NCI-H524 treated with DMSO at 0.1 percent for 48 hours (cell line): ENCODE measurements at places on chromosomes 4 and X.

DNA sequence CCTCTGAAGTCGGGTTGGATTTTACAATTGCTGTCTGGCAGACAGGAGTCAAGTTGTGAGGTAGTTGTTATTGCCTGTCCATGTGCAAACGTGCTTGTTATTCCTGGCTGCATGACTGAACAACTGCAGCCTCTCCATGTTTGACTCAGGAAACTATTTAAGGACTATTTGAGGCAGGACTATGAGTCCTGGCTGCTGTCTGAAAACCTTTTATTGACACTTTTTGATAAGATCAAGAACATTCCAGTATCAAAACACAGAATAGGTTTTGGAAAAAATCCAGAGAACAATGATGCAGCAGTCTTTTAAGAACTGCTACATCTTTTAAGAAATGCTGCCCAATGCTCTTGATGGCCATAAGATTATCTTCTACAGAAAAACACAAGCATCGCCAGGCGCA is 10.0 kb upstream of the SPRY1 start:
- no peak for DNase-seq

DNA sequence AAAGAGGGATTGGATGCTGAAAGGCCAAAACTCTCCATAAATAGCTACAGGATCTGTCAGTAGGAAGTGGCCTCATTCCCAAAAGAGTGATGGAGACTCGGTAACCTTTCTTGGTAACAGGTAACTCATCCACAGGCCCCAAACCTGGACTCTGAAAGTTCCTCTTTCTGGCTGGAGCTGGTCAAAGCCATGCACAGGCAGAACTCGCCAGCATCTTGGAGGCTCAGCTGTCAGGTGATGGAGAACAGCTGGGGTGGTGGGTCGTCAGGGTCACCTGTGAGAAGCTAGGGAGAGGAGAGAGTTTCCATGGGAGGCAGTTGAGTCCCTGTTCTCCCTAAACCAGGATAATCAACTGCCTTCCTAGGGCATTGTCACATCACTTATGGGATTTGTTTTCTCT is 354.3 kb upstream of the GATB start:
- DNase-seq: no peak

DNA sequence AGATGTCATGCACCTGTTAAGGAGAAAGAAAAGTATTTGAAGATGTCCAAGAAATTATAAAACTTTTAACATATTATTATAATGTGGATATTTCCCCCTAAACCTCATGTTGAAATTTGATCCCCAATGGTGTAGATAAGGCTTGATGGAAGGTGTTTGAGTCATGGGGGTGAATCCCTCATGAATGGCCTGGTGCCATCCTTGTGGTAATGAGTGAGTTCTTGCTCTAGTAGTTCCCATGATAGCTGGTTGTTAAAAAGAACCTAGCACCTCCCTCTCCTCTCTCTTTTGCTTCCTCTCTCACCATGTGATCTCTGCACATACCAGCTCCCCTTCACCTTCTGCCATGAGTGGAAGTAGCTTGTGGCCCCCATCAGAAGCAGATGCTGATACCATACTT is 176.6 kb upstream of the NR3C2 start:
- DNase-seq: no peak

GRCh38 chr4:186304866-186305505 is 39.0 kb downstream of the F11 start:
- no peak for DNase-seq

- DNase-seq: no peak
Observed at GRCh38 chr4:111120191-111120590, 497.3 kb upstream of the PITX2 start.

GRCh38 chrX:112834031-112834845 is 6.4 kb downstream of the AMOT start:
- no peak for DNase-seq

DNA sequence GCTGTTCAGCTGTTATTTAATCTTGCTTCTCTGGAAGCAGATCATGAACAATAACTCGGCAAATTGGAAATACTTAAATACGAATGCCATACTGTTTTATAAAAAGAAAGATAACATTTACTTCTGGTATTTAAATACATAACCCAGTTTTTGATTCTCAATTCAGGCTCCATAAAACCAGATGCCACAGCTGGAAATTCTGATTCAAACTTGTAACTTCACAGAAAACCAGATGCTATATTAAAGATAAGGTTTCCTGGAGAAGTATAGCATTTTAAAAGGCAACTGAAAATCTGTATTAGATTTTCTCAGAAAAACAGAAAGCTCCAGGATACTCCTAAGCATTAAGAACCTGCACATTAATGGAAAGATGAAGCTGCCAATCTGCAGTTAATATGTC is 40.2 kb downstream of the STX18 start:
- no peak for DNase-seq

GRCh38 chr4:8848507-8849265 is 23.0 kb downstream of the HMX1 start:
- no peak for DNase-seq

DNA sequence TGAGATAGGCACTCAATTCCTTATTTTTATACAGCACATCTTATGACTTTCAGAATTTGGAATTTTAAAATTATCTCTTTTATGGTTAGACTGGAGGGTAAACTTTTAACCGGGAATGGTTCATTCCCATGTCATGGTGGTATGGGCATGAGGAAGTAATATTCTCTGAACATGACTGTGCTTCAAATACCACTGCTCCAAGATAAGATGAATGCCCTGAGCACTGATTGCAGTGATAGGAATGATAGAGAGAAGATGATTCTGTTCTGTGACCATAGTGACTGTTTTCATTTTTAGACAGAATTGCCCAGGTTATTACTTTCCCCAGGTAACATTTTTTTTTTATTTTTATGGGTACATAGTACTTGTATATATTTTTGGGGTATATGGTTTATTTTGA is 187.4 kb downstream of the ATOH1 start:
- DNase-seq: no peak

DNA sequence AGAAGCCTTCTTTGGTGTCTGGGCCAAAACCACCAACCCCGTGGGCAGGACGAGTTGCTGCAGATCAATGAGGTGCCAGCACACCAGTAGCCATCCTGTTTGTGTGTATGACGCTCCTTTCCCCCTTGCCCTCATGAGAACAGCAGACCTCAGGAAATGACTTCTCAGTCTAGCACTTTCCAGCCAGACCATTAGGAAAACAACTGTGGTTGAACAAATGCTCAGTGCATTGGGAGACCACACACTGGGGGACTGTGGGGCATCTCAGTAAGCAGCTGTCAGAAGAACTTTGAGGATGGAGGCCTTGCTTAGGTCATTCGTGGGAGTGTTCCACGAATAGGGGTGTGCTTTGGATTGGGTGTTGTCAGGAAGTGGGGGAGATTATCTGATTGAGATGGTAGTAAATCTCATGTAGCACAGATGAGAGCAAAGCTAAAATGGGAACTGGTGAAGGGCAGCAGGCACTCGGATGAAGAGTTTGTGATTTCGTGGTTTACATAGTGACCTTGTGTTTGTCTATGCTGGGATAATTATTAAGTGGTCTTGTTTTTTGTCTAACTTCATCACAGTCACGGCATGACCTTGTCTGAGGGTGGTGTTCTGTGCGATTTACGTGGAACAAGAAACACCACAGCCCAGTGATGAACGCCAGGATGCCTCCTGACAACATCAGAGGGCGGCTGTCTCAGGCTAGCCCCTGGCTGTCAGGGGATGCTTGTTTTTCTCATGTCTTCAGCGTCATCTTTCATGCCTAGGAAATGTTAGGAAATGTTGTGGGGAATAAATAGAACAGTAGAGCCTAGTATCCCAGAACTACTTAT is 70.1 kb downstream of the USP46 start:
- DNase-seq: no peak

GRCh38 chrX:130623518-130623917 is 221.7 kb downstream of the RBMX2 start:
- DNase-seq: no peak

DNA sequence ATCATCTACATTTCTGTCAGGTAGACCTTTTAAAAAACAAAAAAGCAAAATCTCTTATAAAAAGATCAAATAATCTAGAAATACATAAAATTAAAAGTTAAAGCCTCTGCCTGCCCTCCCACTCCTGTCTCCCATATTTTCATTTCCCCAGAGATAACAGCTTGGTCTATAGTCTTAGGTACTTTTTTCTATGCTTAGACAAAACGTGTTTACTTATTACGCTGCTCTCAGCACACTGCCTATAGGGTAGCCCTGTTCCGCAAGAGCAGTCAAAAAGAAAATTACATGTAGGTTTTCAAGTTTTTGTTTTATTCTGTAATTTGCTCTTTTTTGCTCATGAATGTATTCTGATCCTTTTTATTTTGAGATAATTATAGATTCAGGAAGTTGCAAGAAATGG is 73.3 kb downstream of the TAF1 start:
- no peak for DNase-seq

DNA sequence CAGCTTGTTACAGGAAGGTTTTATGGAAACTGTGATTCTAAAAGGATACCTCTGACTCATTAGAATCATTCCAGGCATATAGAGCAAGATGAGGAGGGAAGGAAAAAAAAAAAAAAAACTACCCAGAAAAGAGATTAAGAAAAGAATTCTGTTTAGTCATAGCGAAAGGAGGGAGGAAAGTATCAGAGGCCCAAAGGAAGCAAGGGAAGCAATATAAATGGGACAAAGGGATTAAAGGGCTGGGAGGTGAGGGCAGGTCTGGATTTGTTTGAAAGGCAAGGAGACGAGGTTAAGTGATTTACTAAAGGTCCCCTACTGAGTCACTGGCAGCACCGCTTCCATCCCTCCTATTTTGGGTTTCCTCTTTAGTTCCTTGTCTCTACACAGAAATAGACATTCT is 88.6 kb upstream of the IL1RAPL1 start:
- DNase-seq: no peak

- no peak for DNase-seq
Observed at GRCh38 chr4:120517966-120518365, 404.6 kb downstream of the PRDM5 start.

- no peak for DNase-seq
Observed at GRCh38 chr4:151103758-151104157, 4.3 kb downstream of the RPS3A start.

DNA sequence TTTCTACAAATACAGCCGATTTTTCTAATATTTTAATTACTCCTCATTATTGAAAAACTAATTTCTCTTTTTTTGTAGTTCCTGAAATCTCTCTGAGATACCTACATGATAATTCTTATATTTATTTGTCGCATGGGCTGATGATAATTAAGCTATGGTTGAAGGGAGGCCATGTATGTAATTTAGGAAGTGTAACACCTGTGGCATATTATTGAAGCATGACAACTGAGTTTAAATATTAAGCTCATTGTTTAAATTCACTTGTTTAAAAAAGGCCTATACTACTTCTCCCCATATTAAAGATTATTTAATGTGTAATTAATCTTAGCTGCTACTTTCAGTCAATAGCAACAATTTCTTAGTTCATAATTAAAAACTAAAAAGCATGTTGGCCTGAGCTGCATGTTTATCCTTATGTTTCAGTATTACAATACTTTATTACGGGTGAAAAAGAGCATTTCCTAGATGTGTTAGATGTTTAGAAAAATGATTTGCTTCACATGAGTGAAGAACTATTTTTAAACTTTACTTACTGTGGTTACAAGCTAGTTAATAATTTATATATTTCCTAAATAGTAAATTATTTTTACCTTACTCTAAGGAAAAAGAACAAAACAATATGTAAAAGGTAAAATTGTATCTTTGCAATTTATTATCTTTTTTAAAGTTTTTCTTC is 122.4 kb downstream of the RAP1GDS1 start:
- no peak for DNase-seq

- no peak for DNase-seq
Observed at GRCh38 chrX:120791013-120791643, 84.5 kb downstream of the CT47B1 start.

GRCh38 chr4:118373614-118374255 is 20.9 kb upstream of the PRSS12 start:
- no peak for DNase-seq

- no peak for DNase-seq
Observed at GRCh38 chr4:168908851-168909273, 101.2 kb downstream of the CBR4 start.

DNA sequence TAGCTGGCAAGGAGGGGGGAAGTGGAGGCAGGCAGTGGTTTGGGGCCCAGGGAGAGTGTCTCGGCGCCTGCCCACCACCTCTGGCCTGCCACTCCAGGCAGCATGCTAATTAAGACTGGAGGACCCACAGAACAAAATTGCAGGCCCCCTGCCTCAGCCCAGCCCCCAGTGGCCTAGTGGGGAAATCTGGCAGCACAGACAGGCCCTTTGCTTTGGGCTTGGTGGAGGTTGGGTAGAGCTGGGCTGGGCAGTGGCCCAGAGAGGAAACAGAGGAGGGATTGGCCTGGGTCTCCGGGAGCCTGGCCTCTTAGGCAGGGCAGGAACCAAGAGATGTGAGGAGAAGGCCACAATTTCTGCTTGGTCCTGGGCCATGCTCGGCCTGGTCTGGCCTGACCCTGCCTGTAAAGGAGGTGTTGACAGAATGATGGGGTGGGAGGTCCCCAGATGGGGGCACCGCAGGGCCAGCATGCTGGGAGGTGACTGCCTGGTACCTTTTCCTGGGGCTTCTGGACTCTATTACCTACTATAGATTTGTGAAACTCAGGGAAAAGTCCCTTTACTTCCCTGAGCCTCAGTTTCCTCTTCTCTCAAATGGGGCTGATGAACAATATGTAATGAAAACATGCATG is 92.4 kb upstream of the PJA1 start:
- DNase-seq: no peak

DNA sequence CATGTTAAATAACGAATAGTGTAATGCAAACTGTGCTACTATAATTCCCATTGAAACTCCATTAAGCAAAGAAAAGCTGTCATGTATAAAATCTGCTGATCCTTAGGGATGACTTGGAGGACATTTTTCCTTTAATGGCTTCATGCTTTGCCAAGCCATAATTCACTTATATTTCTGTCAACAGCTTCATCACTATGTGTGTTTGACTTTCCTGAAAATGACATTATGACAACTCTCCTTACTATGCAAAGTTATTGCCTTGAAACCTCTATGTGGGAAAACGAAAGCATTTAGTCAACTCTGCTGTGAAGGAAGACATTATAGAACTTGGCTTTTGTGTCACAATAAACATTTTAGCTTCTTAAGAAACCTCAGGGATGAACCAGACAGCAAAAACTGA is 210.5 kb downstream of the GRXCR1 start:
- no peak for DNase-seq

- DNase-seq: no peak
Observed at GRCh38 chrX:44742480-44743155, 101.2 kb upstream of the DUSP21 start.

- no peak for DNase-seq
Observed at GRCh38 chr4:170750519-170750918, 660.8 kb upstream of the AADAT start.

GRCh38 chrX:22078117-22078516 is 46.0 kb downstream of the PHEX start:
- no peak for DNase-seq

- DNase-seq: no peak
Observed at GRCh38 chr4:88734403-88734949, 36.8 kb upstream of the NAP1L5 start.
